Naive thymus-derived CD4-positive, alpha-beta T cell (primary cell): ENCODE measurements at places on chromosomes 1 and 21.

DNA sequence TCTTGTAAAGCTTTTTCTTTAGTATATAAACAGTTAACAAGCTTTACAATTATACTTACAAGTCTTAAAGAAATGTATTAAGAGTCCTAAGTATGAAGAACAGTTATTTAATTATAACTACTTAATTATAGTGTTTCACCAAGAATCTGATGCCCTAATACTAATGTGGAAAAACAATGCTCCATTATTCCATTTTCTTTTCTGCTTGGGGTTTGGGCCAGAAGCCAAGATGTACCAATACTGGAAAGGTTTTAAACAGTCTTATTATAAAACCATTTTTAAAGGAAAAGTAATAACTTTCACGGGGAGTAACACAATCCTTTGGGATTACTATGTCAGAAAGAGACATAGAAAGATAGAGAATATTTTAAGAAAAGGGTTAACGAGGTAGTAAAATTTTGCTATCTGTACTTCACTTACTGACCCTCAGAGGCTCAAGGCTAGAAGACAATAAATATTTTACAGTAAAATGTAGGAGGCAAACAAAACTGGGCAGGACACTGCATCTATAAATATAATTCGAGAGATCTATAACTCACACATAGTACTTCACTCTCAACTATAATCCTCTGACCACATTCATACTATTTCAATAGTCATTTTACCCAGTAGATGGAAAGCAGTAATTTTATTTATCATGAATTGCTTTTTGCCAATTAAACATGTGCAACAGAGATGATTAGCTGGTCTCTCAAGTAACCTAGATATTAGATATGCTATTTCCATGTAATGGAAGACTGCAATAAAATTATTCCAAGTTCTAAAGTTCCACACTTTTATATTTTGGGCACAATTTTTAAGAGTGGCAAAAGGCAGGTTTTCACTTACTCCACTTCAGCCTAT lies 63.9 kb downstream of the LTN1 start:
- no peak for DNase-seq
- no peaks in the 10 kb centered on the region for H3K4me1 ChIP-seq
- H3K4me3 ChIP-seq: no peak overlapping the region
- peaks cover 23% of the 10 kb centered on the region for H3K36me3 ChIP-seq

DNA sequence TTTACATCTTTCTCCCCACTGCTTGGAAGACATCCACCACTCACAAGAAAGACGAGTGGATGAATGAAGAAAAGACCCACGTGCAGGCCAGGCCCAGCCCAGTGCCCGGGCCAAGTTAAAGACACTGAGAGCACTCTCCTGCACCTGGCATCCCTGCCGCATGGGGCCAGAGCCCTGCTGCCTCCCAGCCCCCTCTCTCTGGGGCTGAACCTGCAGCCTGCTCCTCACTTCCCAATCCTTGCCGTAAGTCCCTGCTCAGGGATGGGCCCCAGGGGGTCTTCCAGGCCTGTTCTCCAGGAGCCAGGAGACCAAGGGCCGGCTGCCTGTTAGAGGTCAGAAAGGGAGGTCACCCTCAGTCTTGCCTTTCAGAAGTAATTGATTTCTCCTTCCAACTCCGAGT lies 168.5 kb upstream of the ZC3H12A start:
- no peaks in the 10 kb centered on the region for H3K4me1 ChIP-seq
- H3K4me3 ChIP-seq: no peak overlapping the region
- no peak for DNase-seq
- no peak overlapping the region for H3K27ac ChIP-seq
- H3K36me3 ChIP-seq: no peaks in the 10 kb centered on the region

GRCh38 chr1:17874710-17875109 lies 119.6 kb downstream of the ACTL8 start:
- H3K36me3 ChIP-seq: no peaks in the 10 kb centered on the region
- H3K4me1 ChIP-seq: no peaks in the 10 kb centered on the region
- no peak for DNase-seq
- H3K4me3 ChIP-seq: no peak overlapping the region

GRCh38 chr21:45167796-45168222 lies 93.4 kb downstream of the ADARB1 start:
- DNase-seq: no peak
- H3K27ac ChIP-seq: no peak overlapping the region
- H3K27me3 ChIP-seq: no peaks in the 10 kb centered on the region
- H3K4me3 ChIP-seq: no peak overlapping the region
- H3K36me3 ChIP-seq: no peaks in the 10 kb centered on the region

GRCh38 chr1:174262349-174263241 lies 103.3 kb downstream of the RABGAP1L start:
- no peak overlapping the region for H3K4me3 ChIP-seq
- no peaks in the 10 kb centered on the region for H3K27me3 ChIP-seq
- peaks cover 3% of the 10 kb centered on the region for H3K36me3 ChIP-seq
- peak; percentile 23 for DNase-seq
- H3K27ac ChIP-seq: no peak overlapping the region

DNA sequence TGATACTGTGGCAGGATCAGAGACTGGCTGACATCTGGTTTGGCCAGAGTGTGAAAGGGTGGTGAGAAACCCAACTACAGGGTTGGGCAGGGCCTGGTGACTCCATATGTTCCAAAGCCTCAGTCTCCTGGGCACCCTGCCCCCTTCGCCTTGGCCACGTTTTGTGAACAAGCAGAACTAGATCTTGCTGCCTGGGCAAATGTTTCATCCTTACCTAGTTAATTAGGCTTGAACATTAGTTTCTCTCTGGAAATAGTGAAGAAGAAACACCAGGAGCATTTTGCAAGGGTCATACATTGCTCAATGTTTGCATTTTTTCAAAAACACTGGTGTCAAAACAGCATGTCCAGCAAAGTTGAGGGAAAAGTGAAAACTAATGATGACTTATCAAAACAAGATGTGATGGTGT lies 60.5 kb downstream of the MAP3K7CL start:
- DNase-seq: no peak
- H3K36me3 ChIP-seq: no peaks in the 10 kb centered on the region
- H3K27ac ChIP-seq: no peak overlapping the region
- H3K4me1 ChIP-seq: no peaks in the 10 kb centered on the region
